ENCODE measurements at places on chromosomes 3 and 15.

- no peak for DNase-seq
These were observed 103.8 kb downstream of the GTPBP8 start for GRCh38 chr3:113094337-113095221.

DNA sequence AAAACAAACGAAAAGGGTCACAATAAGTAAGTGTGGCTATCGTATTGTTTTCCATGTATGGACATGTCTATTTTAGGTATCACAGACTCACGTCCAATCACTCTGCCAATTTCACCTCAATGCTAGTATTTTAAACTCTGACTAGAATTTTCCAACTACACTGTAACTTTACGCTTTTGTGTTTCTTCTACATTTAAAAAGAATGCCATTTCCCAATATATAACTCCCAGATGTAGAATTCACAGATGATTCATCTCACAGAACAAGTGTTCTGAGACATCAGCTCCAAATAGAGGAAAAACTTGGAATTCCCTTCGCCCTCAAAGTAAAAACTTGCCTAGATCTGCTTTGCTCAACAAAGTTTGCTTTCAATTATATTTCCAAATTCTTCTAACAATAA is 14.2 kb downstream of the LRIG1 start:
- DNase-seq: no peak

DNA sequence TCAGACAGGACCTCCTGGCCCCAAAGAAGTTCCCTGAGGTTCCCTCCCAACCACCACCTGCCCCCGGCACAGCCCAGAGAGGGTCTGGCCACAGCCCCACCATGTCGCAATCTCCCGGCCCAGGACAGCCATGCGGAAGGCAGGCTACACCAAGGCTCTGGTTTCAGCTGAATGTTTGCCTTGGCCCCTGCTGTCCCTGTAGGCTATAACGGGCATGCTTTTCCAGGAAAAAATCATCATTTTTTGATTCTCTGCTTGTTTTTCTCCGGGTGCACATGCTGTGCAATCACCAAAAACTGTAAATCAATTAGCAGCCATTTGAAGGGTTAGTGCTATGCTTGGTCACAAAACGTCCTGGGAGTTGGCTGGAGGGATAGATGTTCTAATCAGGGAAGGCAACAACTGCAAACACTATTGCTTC is 142.7 kb upstream of the IGF1R start:
- no peak for DNase-seq

GRCh38 chr3:169759256-169759655 is 5.6 kb downstream of the TERC start:
- no peak for DNase-seq

GRCh38 chr3:170410428-170411029 is 8.1 kb upstream of the CLDN11 start:
- no peak for DNase-seq

- no peak for DNase-seq
These were observed 74.3 kb downstream of the CRYBG3 start for GRCh38 chr3:97896129-97896528.

Data from stimulated activated CD8-positive, alpha-beta memory T cell treated with anti-CD3 and anti-CD28 coated beads, Interleukin-4, amount 100 ng/mL, for 1 hour (primary cell).